ENCODE measurements at places on chromosomes 16 and 17.

DNA sequence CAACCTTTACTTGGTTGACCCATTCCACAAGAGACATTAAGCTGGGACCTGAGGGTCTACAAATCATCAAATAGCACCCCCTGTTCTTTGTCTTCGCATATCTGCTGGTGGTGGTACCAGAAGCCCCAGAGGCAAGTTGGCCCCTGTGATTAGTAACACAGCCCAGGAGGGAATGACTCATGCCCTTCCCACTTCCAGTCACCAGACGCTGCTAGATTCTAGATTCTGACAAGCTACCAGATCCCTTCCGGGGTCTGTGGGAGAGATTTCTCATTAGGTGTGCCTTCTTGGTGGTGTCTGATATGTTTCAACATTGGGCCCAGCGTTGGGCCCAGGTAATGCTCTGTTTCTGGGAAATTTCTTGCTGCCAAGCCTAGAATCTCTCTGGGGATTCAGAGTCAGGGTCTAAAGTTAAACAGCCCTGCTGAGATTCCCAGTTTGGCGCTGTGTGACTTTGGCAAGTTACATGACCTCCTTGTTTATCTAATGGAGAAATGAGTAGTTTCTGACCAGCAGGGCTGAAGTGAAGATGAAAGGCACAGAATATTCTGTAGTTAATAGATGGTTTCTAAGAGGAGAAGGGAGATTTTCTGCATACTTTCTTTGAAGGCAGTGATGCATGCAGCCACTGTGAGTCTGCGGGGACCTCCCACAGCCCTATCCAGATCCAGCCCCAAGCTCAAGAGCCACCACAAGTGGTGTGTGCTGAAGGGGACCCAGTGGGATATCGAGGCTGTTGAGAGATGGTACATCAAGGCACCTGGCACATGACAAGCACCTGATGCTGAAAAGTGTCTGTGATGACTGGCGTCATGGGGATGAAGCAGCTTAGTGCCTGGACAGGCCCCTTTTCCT, 3.9 kb downstream of the TRPV2 start:
- no peak for DNase-seq

- no peak for DNase-seq
Observed at GRCh38 chr16:85943711-85944110, 44.7 kb downstream of the IRF8 start.

DNA sequence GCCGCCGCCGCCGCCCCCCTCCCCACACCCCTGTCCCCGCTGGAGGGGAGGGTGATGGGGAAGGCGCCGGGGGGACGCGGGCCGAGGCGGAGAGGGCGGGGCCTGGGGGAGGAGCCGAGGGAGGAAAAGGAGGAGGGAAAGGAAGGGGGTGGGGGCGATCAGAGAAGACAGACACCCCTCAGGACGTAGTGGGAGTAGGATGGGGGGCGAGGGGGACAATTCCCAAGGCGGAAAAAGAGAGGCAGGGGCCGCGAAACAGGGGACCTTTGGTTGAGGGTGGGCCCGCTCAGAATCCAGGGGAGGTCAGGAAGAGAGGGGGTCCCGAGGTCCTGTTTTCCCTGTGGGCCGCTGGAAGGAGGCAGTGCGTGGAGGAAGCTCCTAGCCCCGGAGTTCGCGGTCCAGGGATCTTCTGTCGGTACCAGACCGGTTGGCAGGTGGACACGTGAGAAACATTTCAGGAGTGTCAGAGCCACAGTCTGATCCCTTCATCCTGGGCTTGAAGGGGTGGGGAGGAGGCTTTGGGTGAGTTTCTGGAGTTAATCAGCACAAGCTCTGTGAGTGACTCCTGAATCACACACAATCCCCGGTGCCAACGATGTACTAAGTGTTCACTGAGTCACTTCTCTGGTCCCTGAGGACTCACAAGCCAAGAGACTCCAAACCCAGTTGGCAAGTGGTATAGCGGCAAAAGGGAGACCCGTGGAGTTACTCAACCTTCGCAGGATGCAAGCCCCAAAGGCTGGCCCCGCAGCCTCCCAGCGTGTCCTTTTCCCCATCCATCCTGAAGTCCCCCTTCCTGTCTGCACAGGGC, at the start of gene XYLT1:
Gene XYLT1 (minus strand): TSS at position 53 of the 811 bp plus-strand sequence. CDS start 164 bp downstream, outside the sequence.
- no peak for DNase-seq

GRCh38 chr17:44004761-44005526, 522 bp downstream of the NAGS start:
- DNase-seq: no peak

DNA sequence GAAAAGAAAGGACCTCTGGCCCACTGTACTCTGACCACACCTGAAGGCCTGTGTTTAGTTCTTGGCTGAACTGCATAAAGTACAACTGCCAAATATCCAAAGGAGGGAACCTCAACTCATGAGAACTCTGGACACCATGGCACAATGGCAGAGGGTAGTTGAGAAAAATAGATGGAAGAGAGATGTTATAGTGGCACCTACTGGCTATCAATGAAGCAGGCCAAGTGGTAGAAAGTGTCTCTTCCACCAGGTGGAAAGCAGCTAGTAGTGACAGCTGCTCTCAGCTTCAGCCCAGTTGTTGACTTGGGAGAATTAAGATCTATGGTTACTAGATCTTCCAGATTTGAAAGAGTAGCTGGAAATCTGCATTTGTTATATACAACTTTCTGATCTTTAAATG, 3.2 kb downstream of the MED31 start:
- DNase-seq: no peak

DNA sequence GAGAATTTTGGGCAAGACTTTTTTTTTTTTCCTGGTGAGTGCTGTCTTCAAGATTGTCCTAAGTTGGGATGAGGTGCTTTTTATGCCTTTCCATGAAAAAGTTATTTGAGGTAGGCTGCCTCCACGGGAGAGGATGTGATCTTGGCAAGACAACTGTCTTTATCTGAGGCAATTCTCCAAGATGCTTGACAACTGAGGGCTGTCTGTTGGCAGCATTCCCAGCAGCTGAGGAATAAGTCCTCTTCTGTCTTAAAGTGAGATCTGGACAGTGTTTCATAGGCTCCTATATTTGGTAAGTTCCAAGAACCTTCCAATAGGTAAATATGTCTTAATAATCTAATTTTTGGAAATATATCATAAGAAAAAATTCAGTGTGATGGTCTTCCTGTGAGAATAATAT, 662.0 kb downstream of the CDH11 start:
- DNase-seq: no peak

DNA sequence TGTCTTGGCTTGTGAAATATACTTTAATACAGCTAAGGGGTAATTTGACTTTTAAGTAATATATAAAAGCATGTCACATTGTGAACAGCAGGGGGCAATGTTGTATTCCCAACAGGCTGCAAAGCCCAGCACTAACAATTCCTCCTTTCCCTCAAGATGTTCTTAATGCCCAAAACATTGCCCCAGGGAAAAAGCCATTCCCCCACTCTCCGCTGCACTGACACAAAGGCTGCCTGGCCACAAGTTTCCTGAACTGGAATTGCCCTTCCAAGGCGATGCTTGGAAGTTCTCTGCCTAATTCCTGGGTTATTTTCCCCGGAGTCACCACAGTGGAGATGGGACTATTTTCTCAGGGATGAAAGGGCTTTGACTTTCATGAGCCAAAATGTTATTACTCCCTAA, 27.2 kb downstream of the CLEC16A start:
- DNase-seq: no peak

- DNase-seq: no peak
Observed at GRCh38 chr16:15491411-15491810, 57.0 kb downstream of the BMERB1 start.

GRCh38 chr16:52547004-52547833, at the start of gene TOX3:
Gene TOX3 (minus strand): TSS chr16:52547143. CDS start chr16:52546723, 420 bp downstream.
- no peak for DNase-seq

DNA sequence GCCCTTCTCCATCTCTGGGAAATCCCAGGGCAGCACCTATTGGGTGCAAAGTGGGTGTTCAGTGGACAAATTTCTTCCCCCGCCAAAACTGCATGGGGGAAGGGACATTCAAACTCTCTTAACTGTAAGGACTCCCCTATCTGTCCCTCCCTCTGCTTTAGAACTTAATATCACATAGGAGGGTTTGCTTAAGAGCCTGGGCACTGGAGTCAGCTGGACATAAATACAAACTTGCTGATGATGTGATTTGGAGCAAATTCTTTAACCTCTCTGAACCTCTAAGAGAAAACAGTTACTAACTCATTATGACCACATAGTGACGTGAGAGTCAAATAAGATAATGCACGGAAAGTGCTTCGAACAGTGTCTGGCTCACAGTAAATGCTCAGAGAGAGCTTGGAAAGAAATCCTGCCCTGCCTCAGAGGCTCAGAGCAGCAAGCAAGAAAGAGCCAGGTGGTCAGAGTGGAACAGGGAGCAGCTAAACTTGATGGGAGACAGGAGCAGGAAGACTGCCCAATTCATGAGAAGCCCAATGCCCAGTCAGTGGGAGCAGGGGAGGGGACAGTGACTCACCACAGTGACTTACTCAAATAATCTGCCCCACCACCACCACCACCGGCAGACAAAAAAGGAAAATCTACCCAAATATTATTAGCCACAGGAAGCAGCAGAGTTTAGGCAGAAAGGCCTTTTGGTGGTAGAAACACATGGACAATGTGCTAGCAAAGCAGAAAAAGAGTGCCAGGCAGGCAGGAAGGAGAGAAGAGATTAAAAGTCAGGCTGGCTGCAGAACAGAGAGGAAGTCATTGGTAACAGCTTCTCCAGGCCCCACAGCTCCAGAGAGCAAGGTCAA, 23.9 kb upstream of the CCL1 start:
- no peak for DNase-seq

DNA sequence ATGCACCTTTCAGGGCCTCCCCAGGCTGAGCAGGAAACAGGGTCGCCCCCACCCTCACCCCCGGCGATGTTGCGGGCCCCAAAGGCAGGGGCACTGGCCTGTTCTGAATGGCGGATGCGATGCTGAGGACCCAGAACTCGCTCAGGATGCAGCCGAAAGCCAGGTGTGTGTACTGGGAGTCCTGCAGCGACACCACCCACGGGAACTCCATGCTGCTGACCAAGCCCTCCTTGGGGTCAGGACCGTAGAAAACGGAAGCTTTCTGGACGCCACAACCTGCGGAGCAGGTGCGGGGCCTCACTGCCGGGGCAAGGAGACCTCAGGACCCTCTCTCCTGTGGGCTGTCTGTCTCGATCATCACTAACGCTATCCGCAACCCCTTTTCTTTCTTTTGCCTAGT, 4.0 kb downstream of the PRSS54 start:
- DNase-seq: no peak

DNA sequence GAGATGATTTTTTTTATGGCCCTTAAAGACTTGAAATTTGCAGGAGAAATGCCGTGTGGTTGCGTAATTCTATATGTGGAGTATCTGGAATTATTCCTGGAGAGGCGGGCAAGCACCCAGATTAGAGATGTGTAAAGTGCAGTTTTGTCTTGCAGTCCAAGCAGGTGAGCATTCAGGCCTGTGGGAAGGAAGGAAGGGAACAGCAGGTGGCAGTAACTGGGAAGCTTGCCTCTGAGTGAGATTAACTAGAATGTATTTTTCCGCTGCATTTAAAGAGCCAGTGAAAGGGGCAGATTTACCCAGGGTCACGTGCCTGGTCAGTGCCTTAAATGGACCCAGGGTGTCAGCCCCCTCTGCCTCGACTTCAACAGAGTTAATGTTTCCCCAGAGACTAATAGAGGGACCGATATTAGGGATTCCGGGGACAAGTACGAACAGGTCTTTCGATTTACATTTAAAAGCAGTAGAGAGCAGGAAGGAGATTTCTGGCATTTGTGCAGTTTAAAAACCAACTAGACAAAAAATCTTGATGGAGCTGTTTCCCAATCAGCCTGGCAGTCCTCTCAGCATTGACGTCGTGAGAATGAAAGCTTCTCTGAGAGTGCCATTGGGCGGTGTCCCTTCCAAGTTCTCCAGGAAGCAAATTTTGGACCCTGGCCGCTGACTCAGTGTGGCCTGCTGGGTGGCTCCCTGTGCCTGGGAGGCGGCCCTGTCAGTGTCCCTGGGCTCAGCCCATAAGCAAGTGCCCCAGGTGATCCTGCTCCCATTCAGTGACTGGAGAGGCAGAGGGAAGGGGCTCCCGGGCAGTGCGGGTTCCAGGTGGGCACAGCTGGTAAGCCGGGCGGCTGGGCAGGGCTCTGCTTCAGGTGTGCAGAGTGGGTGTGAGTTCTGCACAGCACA, 38.2 kb downstream of the KSR1 start:
- DNase-seq: no peak

Measured in NCI-H1436 treated with DMSO at 0.1 percent for 48 hours (cell line).